ENCODE measurements at places on chromosomes 13 and 19.

DNA sequence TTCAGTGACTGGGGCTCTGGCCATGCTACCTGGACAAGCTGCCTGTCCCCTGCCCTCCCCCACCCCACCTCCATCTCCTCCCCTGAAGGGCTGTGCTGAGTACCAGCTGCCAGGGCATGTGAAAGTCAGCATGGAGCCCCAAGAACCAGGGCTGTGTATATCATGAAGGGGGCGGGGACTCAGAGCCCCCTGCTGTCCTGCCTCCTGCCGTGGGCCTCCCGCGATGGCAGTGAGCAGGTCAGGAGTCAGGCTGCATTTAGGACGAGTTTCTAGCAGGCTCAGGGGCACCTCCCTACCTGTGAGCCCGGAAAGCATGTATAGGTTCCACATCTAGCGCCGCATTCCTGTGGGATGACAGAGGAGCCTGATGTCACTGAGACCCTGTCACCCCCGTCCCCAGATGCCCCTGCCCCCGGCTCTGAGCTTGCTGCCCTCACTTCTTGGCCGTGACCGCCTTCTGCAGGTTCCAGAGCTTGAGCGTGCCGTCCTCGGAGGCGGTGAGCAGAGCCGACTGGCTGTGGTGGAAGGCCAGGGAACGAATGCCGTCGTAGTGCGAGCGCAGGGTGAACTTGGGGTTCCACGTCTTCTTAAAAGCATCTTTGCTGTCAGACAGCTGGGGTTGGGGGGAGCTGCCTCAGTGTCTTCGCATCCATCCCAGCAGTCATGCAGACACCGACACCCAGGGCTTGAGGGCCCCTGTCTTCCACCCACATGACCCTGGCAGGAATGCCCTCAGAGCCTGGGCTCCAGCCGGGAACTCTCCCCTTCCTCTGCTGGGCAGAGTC lies 8.3 kb upstream of the PRKD2 start:
- DNase-seq: no peak

GRCh38 chr13:32530841-32531253 lies 7.7 kb downstream of the N4BP2L2 start:
- no peak for DNase-seq

DNA sequence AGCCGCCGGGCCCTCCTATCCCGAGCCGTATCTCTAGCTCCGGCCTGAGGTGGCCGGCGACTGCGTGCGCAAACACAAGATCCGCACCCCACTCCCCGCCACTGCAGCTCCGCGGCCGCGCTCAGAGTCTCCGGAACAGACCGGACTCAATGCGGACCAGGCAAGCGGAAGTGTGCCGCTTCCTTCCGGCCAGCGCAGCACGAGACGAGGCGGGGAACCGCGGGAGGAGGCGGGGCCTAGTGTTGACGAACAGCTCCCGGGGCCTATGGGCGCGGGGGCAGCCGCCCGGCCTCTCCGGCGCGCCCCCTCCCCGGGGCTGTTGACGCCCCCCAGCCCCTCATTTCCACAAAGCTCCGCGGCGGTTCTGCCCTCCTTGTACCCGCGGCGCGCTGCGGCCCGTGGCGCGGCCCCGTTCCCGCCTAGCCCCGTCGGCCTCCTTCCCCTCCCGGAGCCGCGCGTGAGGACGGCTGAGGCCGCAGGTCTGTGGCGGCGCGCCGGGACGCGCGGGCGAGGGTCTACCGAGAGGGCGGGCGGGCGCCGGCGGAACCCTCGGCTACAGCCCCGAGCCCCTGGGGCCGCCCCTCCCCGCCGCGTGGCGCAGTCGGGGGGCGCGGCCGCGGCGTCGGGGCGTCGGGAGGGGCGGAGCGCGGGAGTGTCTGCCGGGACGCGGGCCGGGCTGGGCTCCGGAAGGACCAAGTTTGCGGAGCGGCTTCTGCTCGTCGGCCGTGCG lies at the start of gene DPY19L3:
Gene DPY19L3 (plus strand): TSS at position 340 of the 730 bp plus-strand sequence. CDS start 2,484 bp downstream, outside the sequence.
- DNase-seq: peak; percentile 91

GRCh38 chr13:85586422-85586831 lies 212.8 kb downstream of the SLITRK6 start:
- no peak for DNase-seq

DNA sequence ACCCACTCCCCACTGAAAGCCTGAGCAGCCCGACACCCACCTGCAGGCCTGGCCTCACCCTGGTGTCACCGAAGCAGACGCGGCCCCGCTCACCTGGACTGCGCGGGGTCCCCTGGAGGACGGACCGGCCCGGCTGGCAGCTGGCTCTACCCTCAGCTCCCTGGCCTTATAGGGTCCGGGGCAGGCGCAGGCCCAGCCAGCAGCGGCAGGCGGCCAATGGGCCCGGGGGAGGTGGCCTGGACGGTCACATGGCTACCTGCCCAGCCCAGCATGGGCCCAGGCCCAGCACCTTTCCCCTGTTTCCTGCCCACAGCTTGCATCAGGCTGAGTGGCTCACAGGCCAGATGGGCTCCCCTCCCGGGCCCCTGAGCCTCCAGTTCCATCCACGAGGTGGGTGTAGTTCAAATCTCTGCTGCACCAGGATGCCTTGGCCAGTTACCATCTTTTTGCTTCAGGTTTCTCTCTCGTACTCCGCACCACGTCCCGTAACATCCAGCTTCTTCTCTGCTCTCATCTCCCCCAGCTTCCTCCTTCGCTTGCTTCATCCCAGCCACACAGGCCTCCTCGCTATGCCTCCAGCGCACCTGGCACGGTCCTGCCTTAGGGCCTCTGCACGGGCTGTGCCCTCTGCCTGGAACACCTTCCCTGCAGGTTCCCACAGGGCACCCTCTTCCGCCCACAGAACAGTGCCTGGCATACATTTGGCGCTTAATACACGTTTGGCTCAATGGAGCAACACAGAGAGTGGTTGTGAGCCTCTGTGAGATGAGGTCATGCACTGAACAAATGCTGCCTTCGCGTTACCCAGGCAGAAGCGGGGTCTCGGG lies at the start of gene PLIN4:
Gene PLIN4 (minus strand): TSS at position 142 of the 827 bp plus-strand sequence. CDS start 214 bp downstream, outside the sequence.
- no peak for DNase-seq

GRCh38 chr13:34570698-34571353 lies 371.2 kb upstream of the NBEA start:
- DNase-seq: no peak

GRCh38 chr19:495402-496111 lies 729 bp upstream of the MADCAM1 start:
- peak; percentile 43 for DNase-seq

- no peak for DNase-seq
Measured at GRCh38 chr19:34044021-34044420, 128.3 kb upstream of the LSM14A start.

GRCh38 chr19:4130744-4131438 lies 7.0 kb upstream of the MAP2K2 start:
- DNase-seq: no peak
